ENCODE measurements at places on chromosomes 4 and X.

- no peak for DNase-seq
These were observed 156.0 kb downstream of the DEFB131A start for GRCh38 chr4:9600246-9600645.

DNA sequence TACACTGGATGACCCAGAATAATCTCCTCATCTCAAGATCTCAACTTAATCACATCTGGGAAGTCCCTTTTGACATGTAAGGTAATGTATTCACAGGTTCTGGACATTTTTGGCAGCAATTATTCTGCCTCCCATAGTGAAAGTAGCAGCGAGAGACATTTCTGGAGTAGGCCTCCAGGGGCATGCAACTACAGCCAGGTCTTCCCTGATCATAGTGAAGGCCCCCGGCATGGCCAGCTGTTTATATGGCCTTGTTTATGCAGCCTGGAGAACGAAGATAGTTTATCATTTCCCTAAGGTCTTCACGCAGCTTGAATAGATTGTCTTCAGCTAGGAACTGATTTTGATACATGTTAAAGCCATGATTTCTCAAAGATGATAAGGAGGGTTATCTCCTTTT is 139.9 kb downstream of the RNF150 start:
- no peak for DNase-seq

- no peak for DNase-seq
These were observed 226.3 kb upstream of the PPARGC1A start for GRCh38 chr4:24116107-24116506.

GRCh38 chr4:2298532-2298991 is 36.7 kb upstream of the MXD4 start:
- no peak for DNase-seq

DNA sequence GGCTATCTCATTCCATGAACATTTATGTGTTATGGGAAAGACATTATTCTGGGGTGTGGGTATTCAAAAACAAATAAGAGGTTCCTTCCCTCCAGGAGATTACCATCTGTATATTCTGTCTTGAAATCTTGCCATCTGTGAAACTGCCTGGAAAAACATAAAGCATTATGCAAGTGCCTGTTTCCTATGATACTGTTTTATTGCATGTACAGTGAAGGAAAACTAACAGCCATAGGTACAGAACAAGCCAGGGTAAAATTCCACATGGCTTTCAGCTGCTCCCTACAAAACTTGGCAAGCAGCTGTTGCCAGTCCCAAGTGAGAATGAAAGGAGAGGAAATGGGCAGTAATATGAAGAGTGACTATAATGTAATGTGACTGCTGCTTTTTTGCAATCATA is 136.0 kb downstream of the GUCY2F start:
- DNase-seq, result no peak

DNA sequence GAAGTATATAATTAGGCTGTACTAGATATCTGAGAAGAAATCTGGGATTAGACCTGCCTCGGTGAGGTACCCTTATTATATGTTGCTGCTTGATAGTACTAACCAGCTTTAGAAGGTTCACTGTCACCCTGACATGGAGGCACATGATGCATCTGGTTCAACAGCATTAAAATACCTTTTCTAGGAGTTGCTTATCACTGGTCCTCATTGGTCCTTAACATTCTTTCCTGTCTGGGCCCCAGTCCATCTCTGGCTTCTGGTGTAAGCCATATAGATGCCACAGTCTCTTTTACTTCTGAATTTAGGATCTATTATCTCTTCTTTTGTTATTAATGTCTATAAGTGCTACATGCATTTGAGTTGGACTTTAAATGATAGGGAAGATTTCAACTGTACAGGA is 40.2 kb downstream of the GPRIN3 start:
- DNase-seq, result no peak

DNA sequence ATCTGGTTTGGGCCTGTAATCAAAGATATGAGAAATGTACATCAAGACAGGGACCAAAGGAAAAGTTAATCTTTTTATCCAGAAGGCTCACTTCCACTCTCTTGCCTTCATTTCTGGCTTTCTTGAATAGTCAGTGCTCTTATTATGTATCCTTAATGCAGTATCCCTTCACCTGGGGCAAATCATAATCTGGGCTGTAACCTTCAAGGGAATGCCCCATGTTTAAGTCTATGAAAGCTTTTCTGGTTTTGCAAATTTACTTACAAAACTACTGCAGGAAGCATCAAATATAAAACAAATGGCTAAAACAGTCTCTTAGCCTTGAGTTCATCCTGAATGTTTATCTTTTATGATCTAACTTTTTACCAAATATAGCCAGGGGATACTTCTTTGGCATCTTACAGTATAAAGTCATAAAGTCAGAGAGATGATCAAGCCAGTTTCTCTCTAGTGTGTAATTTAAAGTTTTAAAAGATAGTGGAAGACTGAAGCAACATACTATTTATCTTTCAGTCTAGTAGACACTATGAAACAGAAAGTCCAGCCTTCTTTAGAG is 1214.8 kb downstream of the STIM2 start:
- DNase-seq, result no peak

- DNase-seq, result no peak
These were observed 1103.1 kb upstream of the TENM3 start for GRCh38 chr4:181140037-181140603.

DNA sequence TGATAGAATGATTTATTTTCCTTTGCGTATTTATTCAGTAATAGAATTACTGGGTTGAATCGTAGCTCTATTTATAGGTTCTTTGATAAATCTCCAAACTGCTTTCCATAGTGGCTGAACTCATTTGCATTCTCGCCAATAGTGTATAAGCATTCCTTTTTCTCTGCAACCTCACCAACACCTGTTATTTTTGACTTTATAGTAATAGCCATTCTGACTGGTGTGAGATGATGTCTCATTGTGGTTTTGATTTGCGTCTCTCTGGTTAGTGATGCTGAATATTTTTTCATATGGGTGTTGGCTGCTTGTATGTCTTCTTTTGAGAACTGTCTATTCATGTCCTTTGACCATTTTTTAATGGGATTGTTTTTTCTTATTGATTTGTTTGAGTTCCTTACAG is 160.7 kb downstream of the MID1IP1 start:
- DNase-seq, result no peak

GRCh38 chr4:2044119-2044485 is 15.0 kb upstream of the NAT8L start:
- DNase-seq, result peak; percentile 67

- no peak for DNase-seq
These were observed 1087.8 kb downstream of the C4orf33 start for GRCh38 chr4:130183766-130184165.

DNA sequence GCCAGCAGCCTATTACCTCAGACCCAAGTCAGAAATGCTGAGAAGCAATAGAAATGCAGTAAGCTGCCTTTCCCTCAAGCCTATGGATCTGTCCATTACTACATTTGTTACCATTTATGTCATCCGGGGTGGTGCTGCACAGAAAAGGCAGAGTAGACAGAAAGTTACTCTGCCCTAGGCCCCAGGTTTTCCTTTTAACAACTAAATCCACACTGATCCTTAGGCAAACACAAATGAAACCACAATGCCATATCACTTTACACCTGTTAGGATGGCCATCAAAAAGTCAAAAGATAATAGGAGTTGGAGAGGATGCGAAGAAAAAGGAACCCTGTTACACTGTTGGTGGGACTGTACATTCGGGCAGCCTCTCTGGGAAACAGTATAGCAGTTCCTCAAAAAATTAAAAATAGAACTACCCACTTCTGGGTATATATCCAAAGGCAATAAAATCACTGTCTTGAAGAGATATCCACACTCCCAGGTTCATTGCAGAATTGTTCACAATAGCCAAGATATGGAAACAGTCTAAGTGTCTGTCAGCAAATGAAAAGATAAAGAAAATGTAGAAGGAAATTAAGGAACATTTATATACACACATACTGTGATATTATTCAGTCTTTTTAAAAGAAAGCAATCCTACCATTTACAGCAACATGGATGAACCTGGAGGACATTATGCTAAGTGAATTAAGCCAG is 186.3 kb downstream of the NWD2 start:
- no peak for DNase-seq

DNA sequence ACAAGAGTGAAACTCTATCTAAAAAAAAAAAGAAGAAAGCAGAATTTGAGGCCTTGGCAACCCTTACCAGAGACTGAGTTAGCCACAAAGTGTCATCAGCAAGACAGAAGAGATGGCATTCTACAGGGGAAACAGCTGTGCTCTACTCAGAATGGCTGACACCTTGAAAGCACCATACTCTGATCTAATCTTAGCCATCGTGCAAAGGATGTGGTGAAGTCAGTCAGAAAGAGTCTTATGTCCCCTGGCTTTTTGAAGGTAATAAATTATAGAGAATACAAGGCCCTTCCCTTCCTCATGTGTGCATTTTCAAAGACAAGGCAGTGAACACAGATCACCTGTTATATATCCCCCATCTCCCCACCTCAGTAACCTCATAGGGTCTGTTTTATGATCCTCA is 13.2 kb downstream of the CLNK start:
- DNase-seq, result no peak
